ENCODE measurements at places on chromosomes 5 and 9. TPM values are rescaled to one million over a fixed set of nuclear protein-coding genes. Genes with fewer than 3 reads are reported as not detected.
A peak's percentile ranks its signal among the peaks of the same experiment; 100 is the strongest.

Gene IGFBPL1
- 0.35 TPM for total RNA-seq

DNA sequence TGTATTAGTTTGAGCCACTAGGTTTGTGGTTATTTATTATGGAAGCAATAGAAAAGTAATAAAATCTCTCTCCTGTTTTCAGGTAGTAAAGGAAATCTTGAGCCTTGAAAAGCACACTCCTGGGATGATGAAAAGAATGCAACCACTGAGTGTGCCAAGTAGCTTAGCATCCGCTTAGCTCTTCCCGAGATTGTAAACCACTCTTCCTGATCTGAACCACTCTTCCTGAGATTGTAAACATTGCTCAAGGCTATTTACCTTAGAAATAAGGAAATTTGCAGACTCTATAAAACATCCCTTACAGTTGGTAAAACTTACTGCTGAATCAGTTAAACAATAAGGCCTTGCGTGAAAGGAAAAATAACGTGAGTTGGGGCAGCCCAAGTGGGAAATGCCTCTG, 17.4 kb upstream of the IL33 start:
- no peak for DNase-seq

GRCh38 chr9:121952611-121953010, 140.5 kb downstream of the TTLL11 start:
- no peak for DNase-seq

Gene PCDHB6
- 0.41 TPM for total RNA-seq

- DNase-seq: no peak
These were observed 3.4 kb downstream of the CLINT1 start for GRCh38 chr5:157855404-157855994.

GRCh38 chr5:61301341-61302199, 30.5 kb upstream of the ZSWIM6 start:
- peak; percentile 71 for DNase-seq

GRCh38 chr5:132444061-132444460, 46.5 kb downstream of the IRF1 start:
- no peak for DNase-seq

GRCh38 chr9:123399803-123400378, 43.9 kb downstream of the CRB2 start:
- no peak for DNase-seq

Gene CDKN2AIPNL
- total RNA-seq: 14.5 TPM

GRCh38 chr9:88776717-88777497, 214.4 kb upstream of the S1PR3 start:
- DNase-seq: no peak

GRCh38 chr9:3385871-3386270, 139.9 kb downstream of the RFX3 start:
- no peak for DNase-seq
